Stimulated activated CD8-positive, alpha-beta memory T cell treated with anti-CD3 and anti-CD28 coated beads, Interleukin-4, amount 100 ng/mL, for 1 hour (primary cell): ENCODE measurements at places on chromosomes 7 and 10.

- no peak for DNase-seq
Measured at GRCh38 chr10:89270153-89270483, 18.5 kb upstream of the LIPA start.

GRCh38 chr10:70592186-70592735, 10.3 kb downstream of the PRF1 start:
- DNase-seq: no peak

- no peak for DNase-seq
Measured at GRCh38 chr10:113967126-113967525, 76.5 kb upstream of the ADRB1 start.

DNA sequence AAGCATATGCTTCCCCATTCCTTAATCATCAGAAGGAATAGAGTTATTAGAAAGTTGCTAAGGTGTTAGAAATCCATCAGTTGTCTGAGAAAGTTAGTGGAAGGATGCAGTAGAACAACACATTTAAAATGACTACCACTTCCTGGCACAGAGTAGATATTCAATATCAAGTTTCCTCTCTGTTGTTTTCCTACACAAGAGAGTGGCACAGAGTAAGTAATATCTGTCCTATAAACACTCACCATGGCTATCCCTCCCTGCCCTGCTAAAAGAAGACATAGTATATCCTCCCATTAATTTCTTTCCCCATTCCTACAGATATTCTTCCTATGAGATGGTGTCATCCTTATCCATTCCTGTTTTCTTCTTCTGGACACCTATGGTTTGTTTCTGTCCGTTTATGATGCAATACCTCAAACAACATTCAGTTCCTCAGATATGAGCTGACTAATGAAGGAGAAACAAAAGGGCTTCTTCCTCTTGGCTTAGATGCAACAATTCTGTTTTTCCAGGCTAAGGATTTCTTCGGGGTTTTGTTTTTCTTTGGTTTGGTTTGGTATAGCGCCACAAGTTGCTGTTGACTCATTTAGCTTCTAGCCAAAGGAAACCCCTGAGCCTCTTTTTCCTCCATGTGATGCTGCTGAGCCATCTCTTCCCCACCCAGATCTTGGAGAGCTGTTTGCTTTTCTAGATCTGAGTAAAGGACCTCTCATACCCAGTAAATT, 32.9 kb upstream of the BPGM start:
- no peak for DNase-seq

DNA sequence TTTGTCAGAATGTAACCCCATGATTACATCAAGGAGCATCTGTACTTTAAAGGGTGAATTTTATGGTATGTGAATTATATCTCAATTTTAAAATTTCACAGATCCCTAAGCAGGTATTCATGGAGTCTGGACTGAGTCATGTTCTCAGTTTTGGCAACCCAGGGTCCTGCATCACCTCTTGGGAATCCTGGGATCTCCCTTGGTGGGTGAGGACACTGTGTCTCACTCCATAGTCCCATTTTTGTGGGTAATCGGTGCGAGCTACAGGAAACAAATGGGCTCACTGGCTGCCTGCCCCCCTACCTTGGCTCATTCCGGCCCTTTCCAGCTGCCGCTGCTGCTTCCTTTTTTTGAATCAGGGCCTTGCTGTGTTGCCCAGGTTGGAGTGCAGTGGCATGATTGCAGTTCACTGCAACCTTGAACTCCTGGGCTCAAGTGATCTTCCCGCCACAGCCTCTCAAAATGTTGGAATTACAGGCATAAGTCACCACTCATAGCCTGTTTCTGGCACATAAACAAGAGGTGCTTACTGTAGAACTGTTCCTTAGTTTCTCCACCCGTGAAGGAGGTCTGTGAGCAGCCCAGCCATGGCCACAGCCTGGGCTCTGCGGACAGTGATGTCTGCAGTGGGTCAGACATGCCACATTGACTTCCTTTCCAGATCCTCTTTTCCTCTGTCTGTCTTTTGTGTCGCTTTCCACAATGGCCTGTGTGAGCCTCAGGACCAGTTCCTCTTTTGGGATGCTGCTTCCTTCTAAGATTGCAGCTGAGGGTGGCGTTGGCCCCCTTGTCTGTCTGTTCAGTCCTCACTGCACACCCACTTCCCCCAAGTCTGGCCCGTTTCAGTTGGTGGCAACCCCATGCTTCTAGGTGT, 14.5 kb downstream of the PALD1 start:
- DNase-seq: no peak

DNA sequence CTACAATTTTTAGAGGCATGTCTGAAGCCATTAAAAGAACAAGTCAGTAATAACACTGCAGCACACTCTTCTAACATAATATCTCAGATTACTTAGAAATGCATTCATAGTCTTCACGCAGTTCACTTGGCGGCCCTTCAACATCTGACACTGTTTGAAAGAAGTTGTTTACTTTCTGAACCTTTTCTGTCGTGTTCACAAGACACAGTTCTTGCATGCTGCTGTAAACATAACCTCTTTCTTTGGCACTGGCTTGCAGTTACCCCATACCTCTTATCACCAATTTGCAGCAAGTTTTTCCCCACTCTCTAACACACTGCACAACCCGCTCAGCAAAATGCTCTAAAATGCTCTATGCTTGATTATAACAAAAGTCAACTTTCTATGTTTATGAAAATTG, 12.0 kb downstream of the PIP4K2A start:
- no peak for DNase-seq

DNA sequence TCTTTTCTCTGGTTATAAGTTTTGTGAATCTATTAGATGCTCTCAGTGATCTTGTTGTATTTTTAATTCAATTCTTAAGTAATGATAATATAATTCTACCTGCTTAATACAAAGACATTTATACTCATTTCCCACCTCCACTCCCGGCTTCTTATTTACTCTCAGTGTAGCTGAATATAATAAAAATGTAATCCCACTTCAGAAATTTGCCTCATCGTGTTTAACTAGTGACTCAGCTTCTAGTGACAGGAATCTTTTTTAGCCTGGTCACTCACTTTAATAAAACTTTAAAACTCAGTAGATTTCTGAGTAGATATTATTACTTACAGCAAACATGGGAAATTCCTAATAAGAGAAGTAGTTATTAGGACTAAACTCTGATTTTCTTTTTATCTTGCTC, 1506.2 kb upstream of the LRRTM3 start:
- no peak for DNase-seq

DNA sequence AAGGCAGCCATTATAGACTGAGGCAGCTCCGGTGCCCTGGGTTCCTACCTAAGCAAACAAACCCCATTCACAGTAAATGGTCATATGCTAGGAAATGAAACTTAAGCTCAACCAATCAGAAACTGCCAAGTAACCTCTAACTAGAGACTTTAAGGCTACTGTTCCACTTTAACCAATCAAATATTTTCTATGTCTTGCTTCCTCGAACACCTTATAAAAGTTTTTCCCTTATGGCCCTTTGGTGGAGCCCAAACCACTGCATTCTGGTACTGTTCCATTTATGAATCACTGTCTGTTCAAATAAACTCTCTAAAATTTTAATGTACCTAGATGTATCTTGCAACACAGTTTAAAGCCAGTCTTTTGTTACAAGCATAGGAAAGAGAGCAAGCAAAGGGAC, 361.1 kb downstream of the HGF start:
- no peak for DNase-seq

DNA sequence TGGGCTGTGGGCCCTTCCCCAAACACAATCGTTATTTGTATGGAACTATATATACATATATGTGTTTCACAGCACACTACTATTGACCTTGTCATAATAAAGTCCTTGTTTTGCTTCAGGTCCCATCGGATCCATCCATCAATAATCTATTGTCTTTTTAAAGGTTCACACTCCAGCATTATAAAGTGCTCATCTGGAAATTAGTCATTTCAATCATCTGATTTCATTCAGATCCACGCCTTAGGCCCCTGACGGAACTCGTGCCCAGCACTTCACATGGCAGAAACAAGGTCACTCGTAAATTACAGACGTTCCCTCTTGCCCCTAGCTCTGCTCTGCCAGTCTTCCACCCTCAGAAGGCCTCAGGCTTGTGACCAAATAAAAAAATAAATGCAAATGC, 133.1 kb upstream of the PPP2R2D start:
- no peak for DNase-seq

GRCh38 chr7:143199040-143199439, 15.8 kb downstream of the TAS2R39 start:
- no peak for DNase-seq

- no peak for DNase-seq
Measured at GRCh38 chr7:102918845-102919244, 6.0 kb downstream of the LRRC17 start.

DNA sequence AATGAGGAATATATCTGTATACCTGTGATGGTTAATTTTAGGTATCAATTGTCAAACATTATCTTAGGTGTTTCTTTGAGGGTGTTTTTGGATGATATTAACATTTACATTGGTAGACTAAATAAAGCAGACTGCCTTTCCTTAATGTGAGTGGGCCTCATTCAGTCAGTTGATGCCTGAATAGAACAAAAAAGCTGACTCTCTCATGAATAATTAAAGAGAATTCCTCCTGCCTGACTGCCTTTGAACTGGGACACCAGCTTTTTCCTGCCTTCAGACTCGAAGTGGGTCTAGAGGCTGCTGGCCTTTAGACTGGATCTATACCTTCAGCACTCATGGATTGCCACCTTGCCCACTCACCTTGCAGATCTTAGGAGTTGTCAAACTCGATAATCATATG, 117.9 kb upstream of the TMEM168 start:
- no peak for DNase-seq

DNA sequence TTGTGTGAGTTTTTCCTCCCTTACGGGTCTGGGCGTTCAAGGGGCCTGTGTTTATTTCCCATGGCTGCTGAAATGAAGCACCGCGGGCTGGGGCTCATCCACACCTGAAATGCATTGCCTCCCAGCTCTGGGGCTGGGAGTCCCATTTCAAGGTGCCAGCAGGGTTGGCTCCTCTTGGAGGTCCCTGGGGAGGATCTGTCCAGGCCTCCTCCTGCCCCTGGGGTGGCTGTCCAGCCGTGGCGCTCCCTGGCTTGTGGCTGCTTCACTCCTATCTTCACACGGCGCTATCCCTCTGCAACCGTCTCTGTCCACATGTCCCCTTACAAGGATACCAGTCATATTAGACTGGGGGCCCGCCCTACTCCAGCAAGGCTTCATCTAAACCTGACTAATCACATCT, 41.1 kb upstream of the CNPY1 start:
- DNase-seq: no peak

GRCh38 chr10:99945263-99945662, 64.5 kb downstream of the DNMBP start:
- DNase-seq: no peak

DNA sequence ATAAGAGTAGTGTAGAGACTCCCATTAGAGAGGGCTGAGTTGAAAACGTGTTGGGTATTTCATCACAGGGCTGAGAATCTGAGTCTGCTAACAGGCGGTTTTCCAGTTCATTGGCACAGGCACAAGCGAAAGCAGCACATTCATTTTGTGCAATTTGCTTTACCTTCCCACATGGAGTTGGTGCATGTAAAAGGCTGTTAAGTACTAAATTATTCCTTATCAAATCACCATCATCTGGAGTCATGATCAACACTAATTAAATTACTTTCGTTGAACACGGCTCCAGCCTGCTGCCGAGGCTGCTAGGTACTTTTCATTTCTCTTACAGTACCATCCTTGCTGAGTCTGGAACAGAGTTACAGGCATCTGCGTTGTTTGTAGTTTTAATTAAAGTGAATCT, 43.8 kb downstream of the ETV1 start:
- no peak for DNase-seq

DNA sequence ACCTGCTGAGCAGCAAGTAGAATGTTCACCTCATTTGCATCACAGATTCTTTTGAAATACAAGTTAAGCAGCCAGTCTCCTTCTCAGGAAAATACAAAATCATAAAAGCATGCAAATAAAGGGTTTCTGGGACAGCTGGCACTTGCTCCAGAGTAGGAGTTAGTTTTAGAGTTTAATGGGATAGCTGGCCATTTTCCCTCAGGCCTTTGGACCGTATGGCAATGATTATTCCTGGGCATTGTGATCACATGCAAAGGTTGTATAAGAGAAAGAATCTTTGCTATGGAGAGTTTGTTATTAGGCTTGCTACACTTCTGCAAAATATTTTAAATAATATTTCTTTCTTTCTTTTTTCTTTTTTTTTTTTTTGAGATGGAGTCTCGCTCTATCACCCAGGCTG, 240.8 kb downstream of the CDK14 start:
- DNase-seq: no peak

GRCh38 chr10:103820101-103821062, 35.0 kb downstream of the SH3PXD2A start:
- DNase-seq: no peak

- DNase-seq: no peak
Measured at GRCh38 chr10:126950401-126951105, 45.3 kb downstream of the DOCK1 start.

DNA sequence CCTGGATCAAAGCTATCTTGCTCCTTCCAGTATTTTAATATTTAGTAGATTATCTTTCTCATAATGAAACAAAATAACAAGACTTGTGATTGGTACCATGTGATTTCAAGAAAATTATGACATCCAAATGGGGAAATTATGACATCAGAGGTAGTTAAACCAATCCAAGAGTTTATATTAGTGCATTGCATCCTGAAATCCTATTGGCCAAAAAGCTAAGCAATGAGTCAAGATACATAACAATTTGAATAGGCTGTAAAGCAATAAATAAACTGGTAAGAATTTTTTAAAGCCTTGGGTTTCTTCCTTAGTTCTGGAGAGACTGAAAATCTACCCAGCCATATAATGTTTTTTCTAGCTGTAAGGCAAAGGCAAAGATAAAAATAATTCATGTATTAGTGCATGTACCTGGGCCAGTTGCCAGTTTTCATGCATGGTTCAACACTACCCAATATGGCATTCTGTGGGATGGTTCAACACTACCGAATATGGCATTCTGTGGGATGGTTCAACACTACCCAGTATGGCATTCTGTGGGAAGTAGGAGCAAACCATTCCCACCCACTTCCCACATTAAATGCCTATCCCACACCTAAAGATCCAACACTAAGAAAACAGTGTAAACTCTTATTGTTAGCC, at the start of gene RNF148:
TSS of gene RNF148 (minus strand) at position 51 of the 639 bp plus-strand sequence. CDS start 172 bp downstream, outside the sequence.
- no peak for DNase-seq

DNA sequence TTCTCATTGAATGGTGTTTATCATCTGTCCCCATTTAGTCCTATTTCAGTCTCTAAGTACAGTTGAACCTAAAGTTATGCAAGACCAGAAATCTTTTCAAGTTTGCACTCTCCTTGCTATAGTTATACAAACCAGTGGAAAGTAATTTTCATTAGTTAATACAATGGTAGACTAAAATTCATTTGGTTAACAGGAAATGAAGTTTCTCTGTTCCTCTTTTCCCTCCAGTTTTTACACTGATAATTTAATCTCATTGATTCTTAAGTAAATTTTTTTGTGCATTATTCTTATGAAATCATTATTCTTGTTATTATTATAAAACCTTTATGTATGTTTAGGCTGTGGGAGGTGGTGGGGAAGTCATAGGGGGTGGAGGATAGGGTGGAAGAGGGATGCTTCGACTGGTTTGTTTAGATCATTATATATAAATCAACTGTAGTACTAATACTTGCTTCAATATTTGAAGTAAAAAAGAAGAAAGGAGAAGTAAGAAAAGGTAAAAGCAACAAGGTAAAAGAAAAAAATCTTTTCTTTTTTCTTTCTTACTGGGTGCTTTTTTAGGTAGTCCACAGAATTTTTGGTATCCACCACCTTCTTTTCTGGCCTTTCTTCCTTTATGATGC, 104.1 kb downstream of the GPR85 start:
- DNase-seq: no peak

GRCh38 chr10:43749940-43750552, 101.4 kb upstream of the ZNF32 start:
- no peak for DNase-seq
